ENCODE measurements at places on chromosomes 6 and 20. TPM values are rescaled to one million over a fixed set of nuclear protein-coding genes. Genes with fewer than 3 reads are reported as not detected.

SAMD10 gene
- 7.3 TPM for polyA plus RNA-seq

GTSF1L gene
- polyA plus RNA-seq: not detected

OPN5 gene
- not detected for polyA plus RNA-seq

SPDEF gene
- 20.6 TPM for polyA plus RNA-seq

SOBP gene
- 1.1 TPM for polyA plus RNA-seq

RBPJL gene
- polyA plus RNA-seq: not detected

SLC26A8 gene
- 0.16 TPM for polyA plus RNA-seq

POM121L2 gene
- polyA plus RNA-seq: not detected

CCN6 gene
- not detected for polyA plus RNA-seq

NRSN2 gene
- polyA plus RNA-seq: 14.3 TPM

NCOA7 gene
- polyA plus RNA-seq: 51.0 TPM

TBXT gene
- not detected for polyA plus RNA-seq

EYS gene
- polyA plus RNA-seq: not detected

GPLD1 gene
- polyA plus RNA-seq: not detected

LTB gene
- 6.5 TPM for polyA plus RNA-seq

HUS1B gene
- not detected for polyA plus RNA-seq

KIAA1755 gene
- 1.4 TPM for polyA plus RNA-seq

CHRNA4 gene
- polyA plus RNA-seq: not detected

DDAH2 gene
- polyA plus RNA-seq: 89.7 TPM

NT5E gene
- polyA plus RNA-seq: 5.8 TPM

HCRTR2 gene
- 0.09 TPM for polyA plus RNA-seq

SRC gene
- 70.8 TPM for polyA plus RNA-seq

ECT2L gene
- polyA plus RNA-seq: not detected

RAET1G gene
- polyA plus RNA-seq: 0.27 TPM

NKX2-2 gene
- 3.7 TPM for polyA plus RNA-seq

PLEKHG1 gene
- polyA plus RNA-seq: 6.6 TPM

HLA-DMA gene
- 24.5 TPM for polyA plus RNA-seq

MUC21 gene
- polyA plus RNA-seq: not detected

DPPA5 gene
- polyA plus RNA-seq: not detected

CLPSL2 gene
- not detected for polyA plus RNA-seq

TSHZ2 gene
- polyA plus RNA-seq: 0.67 TPM

TRIM15 gene
- polyA plus RNA-seq: 43.0 TPM

TGM3 gene
- 1.6 TPM for polyA plus RNA-seq
